ENCODE measurements at places on chromosomes 2 and 18.

DNA sequence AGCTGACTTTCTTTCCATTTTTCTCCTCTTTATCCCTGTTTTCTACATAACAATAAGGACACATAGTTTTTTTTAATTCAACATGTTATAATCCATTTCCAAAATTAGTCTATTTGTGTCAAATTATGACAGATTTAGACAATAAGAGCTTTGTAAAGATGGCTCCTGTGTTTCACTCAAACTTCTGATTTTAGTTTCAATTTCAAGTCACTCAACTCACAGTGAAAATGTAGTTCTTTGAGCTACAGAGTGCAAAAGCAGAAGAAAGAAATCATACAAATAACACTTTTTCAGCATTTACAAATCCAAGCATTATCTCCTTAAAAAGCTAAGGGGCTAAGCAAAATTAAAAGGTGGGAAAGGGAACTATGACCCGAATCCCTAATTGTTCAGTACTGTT, 340.7 kb upstream of the TRIB2 start:
- DNase-seq: no peak

- DNase-seq: no peak
Measured at GRCh38 chr2:236720974-236721540, 151.4 kb downstream of the ACKR3 start.

GRCh38 chr2:216833061-216833460, 26.8 kb downstream of the TNP1 start:
- DNase-seq: no peak

DNA sequence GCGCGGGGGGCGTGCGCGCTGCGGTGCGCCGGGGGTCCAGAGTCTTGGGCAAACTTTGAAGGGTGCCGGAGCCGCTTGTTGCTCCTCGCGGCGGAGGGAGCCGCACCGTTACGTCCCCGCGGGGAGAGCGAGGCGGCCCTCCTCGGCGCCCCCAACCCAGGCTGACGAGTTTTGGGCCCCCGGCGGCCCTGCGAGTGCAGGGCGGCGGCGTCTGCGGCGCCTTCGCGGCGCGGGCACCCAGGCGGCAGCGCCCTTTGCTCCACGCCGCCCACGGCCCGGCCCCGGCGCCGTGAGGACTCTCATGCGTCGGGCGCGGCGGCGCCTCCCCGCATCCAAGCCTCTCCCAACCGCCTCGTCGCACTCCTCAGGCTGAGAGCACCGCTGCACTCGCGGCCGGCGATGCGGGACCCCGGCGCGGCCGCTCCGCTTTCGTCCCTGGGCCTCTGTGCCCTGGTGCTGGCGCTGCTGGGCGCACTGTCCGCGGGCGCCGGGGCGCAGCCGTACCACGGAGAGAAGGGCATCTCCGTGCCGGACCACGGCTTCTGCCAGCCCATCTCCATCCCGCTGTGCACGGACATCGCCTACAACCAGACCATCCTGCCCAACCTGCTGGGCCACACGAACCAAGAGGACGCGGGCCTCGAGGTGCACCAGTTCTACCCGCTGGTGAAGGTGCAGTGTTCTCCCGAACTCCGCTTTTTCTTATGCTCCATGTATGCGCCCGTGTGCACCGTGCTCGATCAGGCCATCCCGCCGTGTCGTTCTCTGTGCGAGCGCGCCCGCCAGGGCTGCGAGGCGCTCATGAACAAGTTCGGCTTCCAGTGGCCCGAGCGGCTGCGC, 814 bp downstream of the FZD7 start:
- no peak for DNase-seq

DNA sequence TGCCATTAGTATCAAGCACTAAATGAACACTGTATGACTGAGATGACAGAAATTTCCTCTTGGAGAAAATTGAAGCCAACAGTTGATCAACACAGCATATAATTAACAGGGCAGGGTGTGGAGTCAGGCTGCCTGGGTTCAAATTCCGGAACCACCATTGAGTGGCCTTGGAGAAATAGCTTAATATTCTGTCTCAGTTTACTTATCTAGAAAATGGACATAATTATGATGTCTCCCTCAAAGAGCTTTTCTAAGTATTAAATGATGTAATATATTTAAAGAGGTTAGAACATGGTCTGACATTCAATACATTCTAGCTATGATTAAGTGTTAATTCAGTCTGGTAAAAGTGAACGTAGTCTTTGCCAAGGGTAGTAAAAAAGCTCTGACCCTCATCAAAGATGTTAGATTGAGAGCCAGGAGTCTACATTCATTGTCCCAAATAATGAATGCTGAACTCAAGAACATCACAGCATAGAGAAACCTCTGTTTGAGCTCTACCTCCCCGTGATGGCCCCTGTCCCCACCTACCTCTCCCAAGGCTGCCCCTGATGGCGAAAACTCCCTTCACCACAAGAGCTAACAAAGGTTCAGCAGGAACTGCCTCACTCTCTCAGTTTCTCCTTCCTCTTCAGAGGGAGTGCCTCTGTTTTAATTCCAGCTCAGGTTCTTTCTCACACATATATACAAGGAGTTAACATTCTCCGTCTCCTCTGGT, 2.7 kb upstream of the VWA3B start:
- no peak for DNase-seq

GRCh38 chr18:46756025-46756558, 761 bp downstream of the ST8SIA5 start:
- no peak for DNase-seq

DNA sequence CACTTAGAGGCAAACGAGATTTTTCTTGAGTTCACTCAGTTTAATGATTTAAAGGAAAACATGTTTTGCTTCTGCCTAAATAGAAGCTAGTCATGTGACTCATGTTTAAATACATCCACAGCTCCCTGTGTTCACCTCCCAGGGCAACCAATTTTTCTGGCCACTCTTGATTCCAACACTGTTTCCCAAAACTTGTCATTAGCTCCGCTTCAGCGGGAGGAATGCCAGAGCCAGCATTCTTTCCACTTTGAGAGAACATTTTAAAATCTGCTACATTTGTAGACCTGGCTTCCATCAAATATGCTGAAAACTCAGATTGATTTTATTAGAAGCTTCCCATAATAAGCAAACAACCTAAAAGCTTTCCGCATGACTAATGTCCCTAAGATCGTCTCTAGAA, 2.8 kb upstream of the CYS1 start:
- no peak for DNase-seq

DNA sequence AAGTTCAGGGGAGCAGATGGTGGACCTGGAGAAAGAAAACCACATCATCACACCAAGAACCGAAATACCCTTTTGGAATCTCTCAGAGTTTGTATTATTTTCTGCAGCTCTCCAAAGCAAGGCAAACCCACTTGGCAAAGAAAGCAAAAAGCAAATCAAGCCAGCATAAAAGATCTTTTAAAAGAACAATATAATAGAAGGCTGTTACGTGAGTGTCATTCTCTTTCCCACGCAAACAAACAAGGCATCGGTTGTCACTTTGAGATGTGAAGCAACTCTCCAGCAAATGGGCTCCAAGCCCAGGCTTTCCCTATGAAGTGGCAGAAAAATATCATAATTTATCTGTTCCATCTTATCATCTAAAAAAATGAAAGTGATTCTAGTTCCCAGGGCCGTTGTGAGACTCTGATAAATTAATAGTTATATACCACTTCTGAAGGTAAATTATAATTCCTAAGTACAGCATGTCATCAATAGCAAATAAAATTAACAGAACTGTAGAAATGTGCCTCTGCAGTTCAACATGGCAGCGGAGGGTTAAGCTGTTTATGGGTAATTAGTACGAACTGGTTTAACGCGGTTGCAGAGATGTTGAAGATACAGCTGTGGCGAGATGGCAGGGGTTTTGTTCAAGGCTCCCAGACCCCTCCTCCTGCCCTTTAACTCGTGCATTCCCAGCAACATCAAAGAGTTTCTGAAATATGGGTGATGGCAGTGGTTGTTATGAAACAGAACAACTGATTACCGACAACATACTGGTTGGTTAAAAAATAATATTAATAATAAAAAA, 89.2 kb downstream of the EPHA4 start:
- DNase-seq: no peak

DNA sequence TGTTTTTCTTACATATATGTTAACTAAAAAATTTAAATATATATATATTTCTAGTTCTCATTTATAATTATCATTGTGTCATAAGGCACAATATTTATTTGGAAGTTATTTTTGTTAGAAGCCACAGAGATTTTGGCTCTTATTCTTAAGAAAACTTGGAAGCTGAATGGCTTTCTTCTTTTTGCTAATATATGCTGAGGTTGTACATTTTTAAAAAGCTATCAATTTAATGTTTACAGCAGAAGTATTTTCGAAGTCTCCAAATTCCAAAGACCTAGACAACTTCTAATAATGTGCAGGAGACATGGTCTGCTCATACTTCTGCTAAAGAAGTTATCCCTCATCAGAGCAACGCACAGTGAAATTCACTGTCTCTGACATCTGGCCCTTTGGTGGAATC, 3.7 kb upstream of the PIEZO2 start:
- no peak for DNase-seq

DNA sequence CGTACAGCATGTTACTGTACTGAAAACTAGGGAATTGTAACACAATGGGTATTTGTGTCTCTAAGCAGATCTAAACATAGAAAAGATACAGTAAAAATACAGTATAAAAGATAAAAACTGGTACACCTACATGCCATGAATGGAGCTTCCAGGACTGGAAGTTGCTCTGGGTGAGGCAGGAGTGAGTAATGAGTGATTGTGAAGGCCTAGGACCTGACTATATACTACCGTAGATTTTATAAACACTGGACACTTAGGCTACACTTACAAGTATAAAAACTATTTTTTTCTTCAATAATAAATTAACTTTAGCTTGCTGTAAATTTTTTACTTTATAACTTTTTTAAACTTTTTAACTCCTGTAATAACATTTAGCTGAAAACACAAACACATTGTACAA, 324.4 kb upstream of the TNP1 start:
- no peak for DNase-seq
